ENCODE measurements at places on chromosomes 6 and 20.
A peak's percentile ranks its signal among the peaks of the same experiment; 100 is the strongest.

- DNase-seq = no peak
These were observed 190.4 kb upstream of the ARG1 start for GRCh38 chr6:131382631-131383030.

GRCh38 chr20:45836841-45837240, 3.2 kb downstream of the SNX21 start:
- DNase-seq = no peak

DNA sequence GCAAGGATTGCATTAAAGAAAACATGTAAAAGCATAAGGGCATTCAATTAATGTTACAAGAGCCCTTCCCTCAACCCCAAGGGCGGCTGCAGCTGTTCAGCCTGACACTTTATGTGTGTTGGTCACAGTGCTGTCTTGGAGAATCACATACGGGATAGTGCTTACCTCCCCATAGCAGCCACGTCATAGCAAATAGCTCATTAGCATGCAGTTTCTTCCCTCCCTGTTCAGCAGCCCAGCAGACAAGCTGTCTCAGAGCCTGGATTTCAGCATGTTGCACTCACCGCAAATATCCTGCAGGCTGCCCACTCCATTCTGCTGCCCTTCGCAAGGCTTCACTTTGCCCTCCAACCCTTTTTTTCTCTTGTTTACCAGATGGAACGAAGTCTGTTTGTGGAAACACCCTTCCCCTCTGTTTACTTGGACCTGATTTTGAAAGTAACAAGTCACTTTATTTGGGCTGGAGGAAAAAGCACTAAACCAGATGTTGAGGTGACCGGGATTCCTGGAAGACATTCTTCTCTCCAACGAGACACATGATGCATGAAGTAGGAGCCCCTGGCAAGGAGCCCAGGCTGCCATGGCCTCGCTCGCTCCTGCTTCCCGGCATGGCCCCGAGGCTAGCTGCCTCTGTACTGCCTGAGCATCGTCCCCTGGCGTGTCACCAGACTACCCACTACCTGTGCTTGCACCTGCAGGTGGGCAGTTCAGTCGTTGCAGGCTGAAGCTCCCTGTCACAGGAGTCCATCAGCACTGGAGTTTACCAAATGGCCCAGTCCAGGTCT, 151.6 kb upstream of the GMDS start:
- DNase-seq = peak; percentile 81

DNA sequence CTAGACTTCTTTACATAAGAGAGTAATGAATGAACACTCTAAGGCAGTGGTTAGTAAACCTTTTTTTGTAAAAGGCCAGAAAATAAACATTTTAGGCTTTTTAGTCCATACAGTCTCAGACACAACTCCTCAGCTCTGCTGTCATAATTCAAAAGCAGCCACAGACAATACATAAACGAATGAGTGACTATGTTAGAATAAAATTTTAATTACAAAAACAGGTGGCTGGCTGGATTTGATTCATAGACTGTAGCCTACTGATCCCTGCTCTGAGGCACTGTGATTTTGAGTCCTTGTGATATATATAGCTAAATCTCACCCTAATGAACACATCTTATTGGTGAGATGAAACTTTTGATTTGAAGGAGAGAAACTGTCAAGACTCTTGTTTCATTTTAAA, 155.1 kb downstream of the AIG1 start:
- no peak for DNase-seq

DNA sequence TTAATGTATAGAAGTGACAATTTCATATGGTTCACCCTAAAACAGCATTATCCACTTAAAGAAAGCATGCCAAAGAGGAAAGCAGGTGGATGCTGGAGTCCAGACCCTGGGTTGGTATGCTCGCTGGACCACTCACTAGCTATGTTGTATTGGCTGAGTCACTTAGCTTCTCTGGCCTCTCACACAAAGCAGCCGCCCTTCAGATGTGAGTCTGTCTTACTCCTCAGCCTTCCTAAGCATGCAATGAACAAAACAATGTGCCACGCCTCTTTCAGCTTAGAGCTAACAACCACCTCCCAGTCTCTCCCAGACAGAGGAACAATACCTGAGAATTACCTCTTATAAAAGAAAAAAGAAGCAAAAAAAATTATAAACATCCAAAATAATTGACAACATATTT, 29.4 kb downstream of the SIM1 start:
- DNase-seq = peak; percentile 72

GRCh38 chr20:32358883-32359632, 927 bp downstream of the ASXL1 start:
- peak; percentile 78 for DNase-seq

DNA sequence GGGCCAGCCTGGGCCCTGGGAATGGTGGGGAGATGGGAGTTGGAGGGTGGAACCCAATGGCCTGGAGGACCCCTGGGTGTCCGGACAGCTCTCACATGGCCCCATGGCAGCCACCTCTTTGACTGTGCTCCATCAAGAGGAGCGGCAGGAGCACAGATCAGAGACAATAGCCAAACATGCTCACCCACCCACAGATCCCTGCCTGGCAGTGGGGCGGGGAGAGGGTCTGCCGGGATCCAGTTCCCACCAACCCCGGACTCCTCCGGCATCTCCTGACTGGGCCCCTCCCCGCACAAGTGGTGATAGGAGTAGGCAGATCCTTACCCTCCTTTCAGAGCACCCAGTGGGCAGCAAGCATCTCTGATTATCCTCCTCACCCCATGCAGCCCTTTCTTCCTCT, 31.9 kb upstream of the MRPS18A start:
- DNase-seq = no peak

DNA sequence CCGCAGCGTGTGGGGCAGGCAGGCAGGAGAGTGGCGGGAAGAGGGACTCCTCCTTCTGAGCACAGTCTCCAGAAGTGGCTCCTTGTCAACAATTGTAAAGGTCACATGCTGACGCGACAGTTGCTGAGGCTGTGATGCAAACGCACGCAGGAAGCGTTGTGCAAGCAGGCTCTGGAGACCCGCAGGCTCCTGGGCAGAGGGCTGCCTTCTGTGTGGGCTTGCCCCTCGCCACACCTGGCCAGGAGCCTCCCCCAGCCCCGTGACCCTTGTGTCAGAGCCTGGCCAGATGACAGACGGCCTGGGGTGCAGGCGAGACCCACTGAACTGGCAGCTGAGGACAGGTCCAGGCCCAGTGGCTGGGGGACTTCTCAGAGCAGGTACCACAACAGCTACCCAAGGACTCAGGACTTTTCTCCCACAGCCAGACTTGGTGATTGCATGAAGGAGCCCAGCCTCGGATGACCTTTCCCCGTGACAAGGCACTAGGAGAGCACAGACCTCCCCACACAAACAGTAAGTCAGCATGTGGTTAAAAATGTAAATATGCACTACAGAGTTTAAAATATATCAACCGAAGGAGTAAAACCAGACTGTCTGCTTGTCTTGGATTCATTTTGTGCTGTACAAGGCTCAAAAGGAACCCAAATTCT, 222.1 kb upstream of the RREB1 start:
- DNase-seq = no peak

DNA sequence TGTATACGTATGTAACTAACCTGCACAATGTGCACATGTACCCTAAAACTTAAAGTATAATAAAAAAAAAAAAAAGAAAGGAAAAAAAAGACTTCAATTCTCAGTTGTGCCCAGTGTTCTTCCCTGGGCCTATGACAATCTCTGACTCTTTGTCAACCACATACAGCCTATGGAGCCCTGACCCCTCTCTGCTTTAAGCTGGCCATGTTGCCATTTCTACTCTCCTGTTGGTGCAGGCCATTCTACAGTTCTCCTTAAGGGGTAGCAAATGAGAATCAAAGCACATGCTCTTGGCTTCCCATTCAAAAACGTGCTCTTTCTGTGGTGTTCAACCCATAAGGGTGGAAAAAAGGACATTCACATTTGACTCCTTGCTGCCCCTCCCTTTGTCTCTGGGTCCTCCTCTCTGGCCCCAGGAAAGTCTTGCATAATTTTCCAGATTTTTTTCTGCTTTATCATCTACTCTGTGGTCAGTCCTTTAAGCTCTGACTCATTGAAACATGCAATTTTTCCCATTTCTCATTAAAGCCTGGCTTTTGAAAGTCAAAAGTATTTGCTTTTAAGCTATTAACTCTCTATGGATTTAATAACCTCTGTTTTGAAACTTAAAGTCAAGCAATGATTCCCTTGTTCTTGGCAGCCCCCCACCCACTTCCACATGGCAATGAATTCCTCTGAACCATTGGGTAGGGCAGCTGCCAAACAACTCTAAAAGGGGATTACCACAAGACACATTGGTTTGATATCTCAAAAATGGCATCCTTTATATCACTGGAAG, 208.6 kb upstream of the MCHR2 start:
- DNase-seq = peak; percentile 98

DNA sequence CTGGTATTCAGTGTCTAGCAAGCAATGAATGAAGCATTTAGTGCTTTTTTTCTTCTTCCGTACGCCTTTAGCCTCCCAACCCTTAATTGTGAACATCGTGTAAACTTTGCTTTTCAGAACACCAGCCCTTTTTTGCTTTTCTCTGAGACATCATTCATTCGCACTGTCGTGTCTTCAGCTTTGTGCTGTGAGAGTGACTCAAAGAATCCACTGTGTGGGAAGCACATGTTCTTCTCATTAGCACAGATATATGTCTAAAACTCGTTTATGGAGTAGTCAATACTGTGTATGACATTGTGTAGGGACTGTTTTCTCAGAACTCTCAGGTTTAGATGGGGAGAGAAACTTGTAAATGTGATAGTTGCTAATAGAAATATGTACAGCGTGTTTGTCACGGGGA, 279.1 kb downstream of the FARS2 start:
- no peak for DNase-seq

GRCh38 chr6:32659856-32660595, 6.4 kb downstream of the HLA-DQB1 start:
- DNase-seq = no peak

DNA sequence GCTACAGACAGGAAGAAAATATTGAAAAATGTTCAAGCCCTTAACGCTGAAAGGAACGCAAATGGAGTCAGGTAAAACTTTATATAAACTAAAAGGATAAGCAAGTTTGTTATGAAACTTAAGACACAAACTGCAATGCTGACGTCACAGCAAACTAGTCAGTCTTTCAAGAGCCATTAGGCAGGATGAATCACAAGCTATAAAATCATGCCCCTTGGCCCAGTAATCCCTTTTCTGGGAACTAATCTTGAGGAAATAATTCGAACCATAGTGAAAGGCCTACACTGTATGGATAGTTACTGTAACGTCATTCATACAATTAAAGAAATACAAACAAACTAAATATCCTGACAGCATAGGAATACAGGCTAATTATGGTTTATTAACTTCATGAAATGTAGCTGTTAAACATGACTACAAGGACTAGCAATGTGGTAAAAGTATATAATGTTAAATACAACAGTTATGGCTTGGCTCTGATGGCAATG, 42.7 kb upstream of the HINT3 start:
- DNase-seq = peak; percentile 95

DNA sequence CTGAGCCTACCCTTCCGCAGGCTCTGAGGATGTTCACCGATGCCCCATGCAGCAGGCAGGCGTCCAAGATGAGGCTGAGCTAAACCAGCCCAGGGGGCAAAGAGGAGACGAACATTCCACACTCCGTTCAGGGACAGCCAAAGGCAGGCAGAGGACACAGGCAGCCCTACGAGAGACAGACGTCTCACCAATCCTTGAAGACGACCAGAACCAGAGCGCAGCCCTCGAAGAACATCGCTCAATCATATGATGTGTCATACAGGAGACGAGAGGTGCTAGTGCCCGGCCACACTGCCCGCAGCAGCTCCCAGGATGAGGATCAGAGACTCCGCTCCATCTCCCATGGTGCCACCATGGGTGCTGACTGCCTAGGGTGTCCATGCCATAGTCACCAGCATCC, 35.6 kb upstream of the TMEM181 start:
- DNase-seq = no peak

GRCh38 chr6:141398949-141399348, 733.8 kb upstream of the GJE1 start:
- no peak for DNase-seq

DNA sequence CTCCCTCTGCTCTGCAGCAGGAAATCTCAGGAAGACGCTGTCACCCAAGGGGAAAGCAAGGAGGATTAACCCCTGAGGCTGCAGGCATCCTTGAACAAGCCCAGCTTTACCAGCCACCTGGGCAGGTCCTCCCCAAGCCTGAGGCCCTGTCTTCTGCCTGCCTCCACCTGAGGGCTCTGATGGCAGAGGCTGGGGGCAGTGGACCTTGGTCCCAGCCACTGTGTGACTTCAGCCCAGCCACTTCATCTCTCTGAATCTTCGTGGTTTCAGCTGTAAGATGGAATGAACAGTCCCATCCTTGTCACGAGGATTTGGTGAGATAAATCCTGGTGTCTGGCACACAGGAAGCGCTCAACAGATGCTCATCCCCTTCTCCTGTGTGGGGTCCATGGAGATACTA, 8.5 kb upstream of the VSTM2L start:
- DNase-seq = no peak

DNA sequence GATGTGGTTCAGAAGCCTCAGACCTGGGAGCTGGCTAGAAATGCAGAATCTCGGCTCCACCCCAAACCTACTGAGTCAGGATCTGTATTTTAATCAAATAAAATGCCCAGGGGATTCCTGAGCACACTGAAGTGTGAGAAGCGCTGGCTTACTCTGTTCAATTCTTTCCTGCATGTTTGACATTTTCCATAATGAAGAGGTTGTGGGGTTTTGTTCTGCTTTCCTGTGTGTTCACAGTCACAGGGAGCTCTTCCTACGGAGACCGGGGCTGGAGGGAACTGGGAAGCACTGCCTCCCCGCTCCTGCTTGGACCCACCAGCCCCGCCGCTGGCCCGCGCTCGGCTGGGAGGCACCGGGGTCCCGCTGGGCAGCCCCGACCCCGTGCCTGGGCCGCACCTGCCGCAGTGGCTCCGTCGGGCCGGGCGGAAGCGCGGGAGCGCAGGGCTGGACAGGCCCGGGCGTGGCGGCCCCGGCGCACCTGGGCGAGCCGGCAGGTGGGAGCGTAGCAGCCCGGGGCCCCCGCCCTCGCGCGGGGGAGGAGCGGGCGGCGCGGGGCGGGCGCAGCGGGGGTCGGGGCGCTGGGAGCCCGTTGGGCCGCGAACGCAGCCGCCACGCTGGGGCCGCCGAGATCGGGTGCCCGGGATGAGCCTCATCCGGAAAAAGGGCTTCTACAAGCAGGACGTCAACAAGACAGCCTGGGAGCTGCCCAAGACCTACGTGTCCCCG, at the start of gene MAPK13:
TSS of gene MAPK13 (plus strand) at position 573 of the 726 bp plus-strand sequence. CDS start at position 643, 70 bp downstream.
- DNase-seq = no peak

- DNase-seq = no peak
These were observed 68.8 kb downstream of the PRL start for GRCh38 chr6:22227824-22228610.

DNA sequence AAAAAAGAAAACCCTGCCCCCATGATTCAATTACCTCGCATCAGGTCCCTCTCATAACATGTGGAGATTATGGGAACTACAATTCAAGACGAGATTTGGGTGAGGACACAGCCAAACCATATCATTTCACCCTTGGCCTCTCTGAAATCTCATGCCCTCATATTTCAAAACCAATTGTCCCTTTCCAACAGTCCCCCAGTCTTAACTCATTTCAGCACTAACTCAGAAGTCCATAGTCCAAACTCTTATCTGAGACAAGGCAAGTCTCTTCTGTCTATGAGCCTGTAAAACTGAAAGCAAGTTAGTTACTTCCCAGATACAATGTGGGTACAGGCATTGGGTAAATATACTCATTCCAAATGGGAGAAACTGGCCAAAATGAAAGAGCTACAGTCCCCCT, 536.1 kb downstream of the MEI4 start:
- no peak for DNase-seq
